ENCODE measurements at places on chromosomes 5 and 9.

- no peak for DNase-seq
Observed at GRCh38 chr9:112780450-112781036, 30.0 kb downstream of the SNX30 start.

- DNase-seq: no peak
Observed at GRCh38 chr5:1367149-1367548, 22.2 kb upstream of the CLPTM1L start.

- DNase-seq: no peak
Observed at GRCh38 chr5:123448743-123449142, 25.5 kb upstream of the CEP120 start.

GRCh38 chr9:89929673-89930480 lies 325.1 kb downstream of the GADD45G start:
- no peak for DNase-seq

- no peak for DNase-seq
Observed at GRCh38 chr5:172943283-172943841, 15.9 kb upstream of the RPL26L1 start.

DNA sequence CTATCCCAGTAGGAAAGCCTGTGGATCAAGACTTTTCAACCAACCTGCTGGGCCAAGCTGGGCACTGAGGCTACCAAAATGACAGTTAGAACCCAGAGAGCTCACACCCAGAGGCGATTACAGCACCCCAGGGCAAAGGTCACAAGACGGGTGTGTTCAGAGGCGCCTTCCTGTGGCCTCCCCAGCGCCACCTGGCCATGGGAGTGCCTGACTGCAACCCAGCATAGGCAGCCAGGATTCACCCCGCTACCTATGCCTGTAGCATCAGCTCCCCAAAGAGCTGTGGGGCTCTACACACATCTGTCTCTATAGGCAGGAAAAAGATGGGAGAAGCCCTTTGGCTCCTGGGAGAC lies 33.5 kb downstream of the PDGFRB start:
- no peak for DNase-seq

- DNase-seq: no peak
Observed at GRCh38 chr9:105142406-105143135, 101.9 kb upstream of the SLC44A1 start.

DNA sequence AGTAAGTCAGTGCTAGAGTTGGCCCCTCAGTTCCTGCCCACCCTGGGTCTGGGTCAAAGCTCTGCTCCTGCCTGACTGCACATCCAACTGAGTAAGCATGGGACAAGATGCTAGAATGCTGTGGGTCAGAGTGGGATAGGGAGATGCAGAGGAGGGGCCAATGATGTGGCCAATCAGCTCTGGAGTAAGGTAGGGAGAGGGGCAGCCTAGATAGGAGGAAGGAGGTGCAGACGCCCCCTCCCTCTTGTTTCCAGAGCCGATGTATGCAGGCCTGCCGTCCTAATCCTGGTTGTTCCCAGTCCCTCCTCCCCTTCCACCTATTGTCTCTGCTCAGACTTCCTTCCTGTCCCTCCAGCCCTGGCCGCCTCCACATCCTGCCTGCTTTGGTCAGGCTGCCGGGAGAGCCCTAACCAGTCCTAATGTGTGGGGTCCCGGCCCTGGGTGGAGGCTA lies 1.3 kb downstream of the ARAP3 start:
- no peak for DNase-seq

- no peak for DNase-seq
Observed at GRCh38 chr9:19701274-19701673, 87.6 kb downstream of the SLC24A2 start.
